Stimulated activated CD8-positive, alpha-beta memory T cell treated with anti-CD3 and anti-CD28 coated beads, Interleukin-4, amount 100 ng/mL, for 1 hour (primary cell): ENCODE measurements at places on chromosomes 5 and 9.

- no peak for DNase-seq
Measured at GRCh38 chr5:77514457-77514856, 22.3 kb upstream of the WDR41 start.

DNA sequence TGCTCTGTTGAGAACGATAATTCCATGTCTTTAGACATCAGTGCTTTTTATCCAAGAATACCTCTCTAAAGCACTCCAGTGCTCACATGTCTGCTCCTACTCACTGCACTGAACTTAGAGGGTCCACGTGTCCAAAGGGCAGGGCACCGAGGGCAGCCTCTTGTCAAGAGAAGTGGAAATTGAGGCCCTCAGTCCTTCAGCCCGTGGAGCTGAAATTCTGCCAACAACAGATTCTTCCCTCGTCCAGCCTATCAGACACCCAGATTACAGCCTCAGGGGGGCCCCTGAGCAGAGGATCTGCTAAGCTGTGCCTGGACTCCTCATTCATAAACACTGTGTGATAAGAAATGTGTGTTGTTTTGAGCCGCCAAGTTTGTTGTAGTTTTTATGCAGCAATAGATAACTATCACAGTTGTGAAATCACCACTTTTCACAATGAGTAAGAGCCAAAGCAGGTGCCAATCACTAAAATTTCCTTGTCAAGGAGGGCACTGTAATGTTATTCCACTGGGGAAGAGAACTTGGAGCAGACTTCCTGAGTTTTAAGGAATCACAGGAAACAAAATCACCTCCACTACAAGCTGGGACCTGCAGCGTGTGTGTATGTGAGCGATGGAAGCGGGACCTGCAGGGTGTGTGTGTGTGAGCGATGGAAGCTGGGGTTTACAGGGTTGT, 58.8 kb upstream of the IGFBPL1 start:
- DNase-seq: no peak

- DNase-seq: no peak
Measured at GRCh38 chr5:56951126-56951945, 587 bp downstream of the MIER3 start.

DNA sequence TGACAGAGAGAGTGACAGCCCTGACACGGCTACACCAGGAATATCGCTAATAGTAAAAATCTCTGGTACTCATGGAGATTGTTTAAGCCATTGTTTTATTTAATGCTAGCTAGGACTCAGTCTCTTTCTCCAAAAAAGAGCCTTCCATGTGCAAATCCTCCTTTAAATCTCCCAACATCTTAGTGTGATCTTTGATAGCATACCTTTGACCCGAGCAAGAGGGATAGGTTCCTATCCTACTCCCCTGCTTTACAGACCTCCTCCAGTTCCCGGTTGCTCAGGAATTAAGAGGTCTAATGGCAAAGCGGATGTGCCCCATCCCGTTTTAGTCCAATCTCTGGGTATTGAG, 663 bp upstream of the FRMD3 start:
- no peak for DNase-seq

DNA sequence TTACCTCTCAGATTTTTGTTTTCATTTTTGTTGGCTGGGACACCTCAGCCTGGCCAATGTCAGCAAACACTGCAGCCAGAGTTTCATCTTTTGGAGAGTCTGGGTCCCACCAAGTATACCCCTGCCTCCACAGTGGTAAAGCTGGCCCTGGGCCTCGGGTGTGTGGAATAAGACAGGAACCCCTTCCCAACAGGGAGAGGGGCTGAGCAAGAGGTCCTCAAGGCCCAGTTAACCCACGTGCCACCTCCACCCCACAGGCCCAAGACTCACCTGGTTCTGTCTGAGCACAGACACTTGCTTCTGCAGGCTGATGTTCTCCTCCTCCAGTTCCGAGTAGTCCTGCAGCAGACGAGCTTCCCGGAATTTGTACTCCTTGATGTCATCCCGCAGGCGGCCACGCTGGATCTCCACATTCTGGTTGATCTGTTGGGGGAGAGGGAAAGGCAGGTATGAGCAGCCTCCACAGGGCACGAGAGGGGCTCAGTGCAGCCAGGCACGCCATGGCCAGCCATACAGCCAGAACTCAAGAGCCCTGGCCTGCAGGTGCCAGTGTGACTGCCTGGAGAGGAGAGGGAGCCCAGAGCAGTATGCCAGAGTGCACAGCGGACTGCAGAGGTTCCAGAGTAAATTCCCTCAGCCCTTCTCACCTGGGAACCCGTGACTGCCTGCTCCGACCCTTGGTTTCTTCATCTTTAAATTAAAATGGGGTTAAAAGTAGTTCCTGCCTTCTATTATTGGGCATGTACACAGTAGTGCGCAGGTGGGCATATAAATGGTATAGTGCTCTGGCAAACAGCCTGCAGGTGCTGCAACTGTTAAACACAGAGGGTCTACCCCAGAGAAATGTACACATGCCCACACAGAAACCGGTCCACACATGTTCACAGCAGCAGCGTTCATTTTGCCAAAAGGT, 42.0 kb downstream of the BICD2 start:
- DNase-seq: no peak

- DNase-seq: no peak
Measured at GRCh38 chr5:107853696-107854095, 183.0 kb upstream of the EFNA5 start.

DNA sequence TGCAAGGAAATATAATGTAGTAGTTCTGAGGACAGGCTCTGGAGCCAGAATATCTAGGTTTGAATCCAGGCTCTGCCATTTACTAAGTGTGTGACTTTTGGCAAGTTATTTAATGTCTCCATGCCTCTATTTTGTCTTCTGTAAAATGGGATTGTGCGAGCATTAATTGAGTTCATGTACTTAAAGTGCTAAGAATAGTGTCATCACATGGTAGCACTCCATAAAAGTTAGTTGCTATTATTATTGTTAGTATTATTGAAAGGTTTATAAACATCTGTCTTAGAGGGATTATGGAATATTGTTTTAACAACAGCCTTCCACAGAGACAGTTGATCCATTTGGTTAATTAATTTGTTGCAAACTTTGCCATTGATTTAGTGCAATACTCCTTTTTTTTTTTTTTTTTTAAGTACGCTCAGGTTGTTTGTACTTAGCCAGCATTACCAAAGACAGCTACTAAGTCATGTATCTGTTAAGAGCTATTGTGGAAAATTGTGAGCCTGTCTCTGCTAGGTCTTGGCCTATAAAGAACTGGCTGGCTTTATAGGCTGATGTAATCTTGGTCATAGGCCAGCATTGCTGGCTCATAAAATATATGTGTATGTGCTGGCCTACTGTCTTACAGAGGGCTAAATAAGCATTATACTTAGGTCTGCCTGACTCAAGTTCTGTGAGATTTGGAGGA, 174.7 kb downstream of the WDR70 start:
- DNase-seq: no peak

GRCh38 chr9:97990259-97990658, 7.1 kb downstream of the ANP32B start:
- no peak for DNase-seq

DNA sequence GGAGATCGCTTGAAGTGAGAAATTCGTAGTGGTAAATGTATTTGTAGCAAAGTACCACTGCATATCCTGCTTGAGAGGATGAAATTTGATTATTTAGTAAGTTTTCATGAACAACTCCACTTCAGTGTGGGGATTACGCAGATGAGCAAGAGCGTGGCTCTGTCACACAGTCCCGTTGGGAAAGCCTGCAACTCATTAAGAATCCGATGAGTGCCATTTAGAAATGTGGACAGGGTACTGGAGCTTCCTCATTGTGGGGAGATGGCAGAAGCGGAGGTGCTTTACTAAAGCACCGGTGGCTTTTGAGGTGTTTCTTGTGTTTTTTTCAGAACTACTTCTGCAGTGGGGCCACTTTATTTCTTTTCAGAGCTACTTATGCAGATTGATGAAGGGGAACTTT, 1.4 kb downstream of the TJP2 start:
- DNase-seq: no peak
